Progenitor cell of endocrine pancreas (in vitro differentiated cells): ENCODE measurements at places on chromosomes 5 and 9. TPM values are rescaled to one million over a fixed set of nuclear protein-coding genes. Genes with fewer than 3 reads are reported as not detected.

Gene CDH10
- total RNA-seq: 11.0 and 11.5 TPM in 2 replicates

Gene PCDHB15
- 8.3 and 9.5 TPM in 2 replicates for total RNA-seq

Gene COL15A1
- not detected in 2 replicates for total RNA-seq

Gene SMIM33
- not detected in 2 replicates for total RNA-seq

Gene SLC27A6
- 1.5 and 2.1 TPM in 2 replicates for total RNA-seq

Gene PDE8B
- total RNA-seq: 2.6 and 4.0 TPM in 2 replicates

Gene TAF11L2
- not detected in 2 replicates for total RNA-seq

Gene CDH9
- total RNA-seq: not detected in 2 replicates

Gene CNOT8
- 55.4 and 56.4 TPM in 2 replicates for total RNA-seq

Gene ERAP2
- total RNA-seq: not detected in 2 replicates

Gene SPACA9
- 3.6 and 4.0 TPM in 2 replicates for total RNA-seq
